ENCODE measurements at places on chromosomes 12 and 14.

DNA sequence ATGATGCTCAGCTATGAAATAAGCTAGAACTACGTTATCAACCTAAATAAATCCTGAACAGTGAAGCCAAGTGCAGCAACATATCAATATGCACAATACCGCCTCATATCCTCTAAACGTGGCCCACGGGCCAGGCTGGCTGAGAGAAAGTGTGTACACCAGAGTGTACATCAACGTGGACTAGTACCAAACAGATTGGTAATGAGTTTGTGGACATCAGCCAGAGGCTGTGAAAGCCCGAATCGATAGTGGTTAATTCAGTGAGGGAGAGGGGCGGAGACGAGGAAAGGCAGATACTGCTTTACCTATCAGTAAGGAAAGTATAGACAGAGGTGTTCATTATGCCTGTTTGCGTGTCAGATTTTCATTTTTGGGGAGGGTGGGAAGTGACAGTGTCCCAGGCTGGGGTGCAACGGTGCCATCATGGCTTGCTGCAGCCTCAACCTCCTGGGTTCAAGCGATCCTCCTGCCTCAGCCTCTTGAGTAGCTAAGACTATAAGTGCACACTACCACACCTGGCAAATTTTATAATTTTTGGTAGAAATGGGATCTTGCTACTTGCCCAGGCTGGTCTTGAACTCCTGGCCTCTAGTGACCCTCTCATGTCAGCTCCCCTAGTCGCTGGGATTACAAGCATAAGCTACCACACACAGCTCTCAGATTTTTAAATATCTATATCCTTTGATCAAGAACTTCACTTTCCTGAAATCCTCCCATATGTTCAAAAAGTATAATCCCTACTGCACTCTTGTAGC is 50.1 kb downstream of the ANAPC7 start:
- no peak for DNase-seq

GRCh38 chr12:27521066-27521465 is 2.9 kb upstream of the PPFIBP1 start:
- no peak for DNase-seq

DNA sequence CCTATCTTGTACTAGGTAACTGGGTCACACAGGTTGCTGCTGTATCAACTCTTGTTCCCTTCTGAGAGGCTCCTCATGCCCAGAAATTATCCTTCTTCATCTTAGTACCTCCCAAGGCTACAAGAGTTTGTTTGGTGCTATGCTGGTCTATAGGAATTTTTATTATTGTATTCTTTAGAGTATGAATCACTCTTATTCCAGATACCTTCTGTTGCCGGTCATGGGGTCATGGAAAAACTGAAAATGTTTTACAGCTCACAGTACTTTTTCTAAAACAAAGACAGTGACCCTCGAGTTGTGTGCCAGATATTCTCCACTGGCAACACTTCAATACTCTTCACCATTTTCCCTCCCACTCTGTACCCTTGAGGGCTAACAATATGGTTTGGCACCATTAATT is 1598.0 kb upstream of the TMEM132C start:
- DNase-seq: no peak

DNA sequence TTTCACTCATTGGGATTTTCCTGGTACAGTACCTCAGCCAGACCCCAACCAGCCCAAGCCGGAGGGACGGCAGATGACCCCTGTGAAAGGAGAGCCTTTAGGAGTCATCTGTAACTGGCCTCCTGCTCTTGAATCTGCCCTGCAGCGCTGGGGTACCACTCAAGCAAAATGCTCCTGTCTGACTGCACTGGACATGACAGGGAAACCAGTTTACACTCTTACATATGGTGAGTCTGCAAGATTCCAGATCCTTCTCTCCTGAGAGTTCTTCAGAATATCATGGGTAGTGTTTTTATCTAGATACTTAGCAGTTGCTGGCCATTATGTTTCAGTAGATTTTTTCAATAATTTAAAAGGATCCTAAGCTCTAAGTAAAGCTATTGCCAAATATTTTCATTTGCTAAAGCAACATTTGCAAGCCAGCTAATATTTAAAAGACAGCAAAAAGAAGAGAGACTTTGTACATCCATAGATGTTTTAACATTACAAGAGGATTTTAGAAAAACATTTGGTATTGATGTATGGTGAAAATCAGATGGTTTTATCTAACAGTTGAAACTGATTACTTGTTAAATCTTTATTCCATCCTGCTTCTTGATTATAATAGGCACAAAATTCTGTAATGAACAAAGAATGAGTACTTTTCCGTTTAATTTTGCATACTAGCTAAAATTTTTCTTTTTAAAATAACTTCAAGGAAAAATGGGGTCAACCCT is 85.1 kb upstream of the ATF1 start:
- no peak for DNase-seq

DNA sequence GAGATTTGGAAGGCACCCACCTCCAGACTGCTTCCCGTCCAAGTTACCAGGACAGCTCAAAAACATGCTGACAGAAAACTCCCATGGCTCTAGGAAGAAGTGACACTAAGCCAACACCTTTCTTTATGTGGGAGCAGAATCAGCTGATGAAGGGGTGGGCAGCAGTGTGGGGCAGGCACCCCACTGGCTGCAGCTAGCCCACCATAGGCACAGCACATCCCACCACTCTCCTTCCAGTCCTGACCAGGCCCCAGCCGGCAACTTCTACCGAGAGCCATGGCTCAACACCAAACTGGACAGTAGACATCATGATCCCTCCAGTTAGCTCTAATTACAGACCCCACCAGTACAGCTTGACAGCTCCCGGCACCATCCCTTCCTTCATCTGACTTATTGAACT is 45.0 kb downstream of the SH2B3 start:
- DNase-seq: no peak

GRCh38 chr14:68492381-68493151 is 300.3 kb downstream of the ZFP36L1 start:
- no peak for DNase-seq

DNA sequence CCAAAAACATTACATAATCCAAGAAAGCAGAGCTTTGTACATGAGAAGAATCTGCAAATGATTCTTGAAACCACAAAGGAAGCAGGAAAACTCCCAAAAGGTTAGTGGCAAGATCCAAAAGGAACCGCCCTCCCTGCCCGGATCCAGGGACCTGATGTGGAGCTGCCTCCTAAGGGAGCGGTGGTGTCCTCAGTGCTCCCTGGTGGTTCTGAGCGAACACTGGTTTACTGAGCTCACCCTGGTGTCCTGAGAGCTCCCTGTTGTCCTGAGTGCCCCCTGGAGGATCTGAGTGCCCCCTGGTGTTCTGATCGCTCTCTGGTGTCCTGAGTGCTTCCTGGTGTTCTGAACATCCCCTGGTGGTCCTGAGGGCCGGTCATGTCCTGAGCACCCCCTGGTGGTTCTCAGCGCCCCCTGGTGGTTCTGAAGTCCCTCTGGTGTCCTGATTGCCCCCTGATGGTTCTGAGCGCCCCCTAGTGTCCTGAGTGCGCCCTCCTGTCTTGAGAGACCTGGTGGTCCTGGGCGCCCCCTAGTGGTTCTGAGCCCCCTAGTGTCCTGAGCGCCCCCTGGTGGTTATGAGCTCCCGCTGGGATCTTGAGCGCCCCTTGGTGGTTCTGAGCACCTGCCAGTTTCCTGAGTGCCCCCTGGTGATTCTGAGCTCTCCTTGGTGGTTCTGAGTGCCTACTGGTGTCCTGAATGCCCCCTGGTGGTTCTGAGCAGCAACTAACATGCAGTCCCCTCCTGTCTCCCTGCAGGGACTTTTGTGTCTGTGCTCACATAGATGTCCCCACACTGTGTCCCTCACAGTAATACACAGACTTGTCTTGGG is 891.1 kb downstream of the TMEM121 start:
- no peak for DNase-seq

DNA sequence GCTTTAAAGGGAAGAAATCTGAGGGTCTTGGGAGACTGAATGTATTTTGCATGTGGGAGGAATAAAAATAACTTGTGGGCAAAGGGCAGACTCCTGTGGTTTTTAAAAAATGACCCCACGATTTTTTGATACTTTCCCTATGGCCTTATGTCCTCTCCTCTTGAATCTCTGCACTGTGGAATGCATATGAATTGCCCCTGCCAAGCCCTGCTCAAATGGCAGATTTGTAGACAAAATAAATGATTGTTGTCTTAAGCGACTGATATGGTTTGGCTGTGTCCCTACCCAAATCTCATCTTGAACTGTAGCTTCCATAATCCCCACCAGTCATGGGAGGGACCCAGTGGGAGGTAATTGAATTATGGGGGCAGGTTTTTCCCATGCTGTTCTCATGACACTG is 223.8 kb downstream of the DACT1 start:
- DNase-seq: no peak

DNA sequence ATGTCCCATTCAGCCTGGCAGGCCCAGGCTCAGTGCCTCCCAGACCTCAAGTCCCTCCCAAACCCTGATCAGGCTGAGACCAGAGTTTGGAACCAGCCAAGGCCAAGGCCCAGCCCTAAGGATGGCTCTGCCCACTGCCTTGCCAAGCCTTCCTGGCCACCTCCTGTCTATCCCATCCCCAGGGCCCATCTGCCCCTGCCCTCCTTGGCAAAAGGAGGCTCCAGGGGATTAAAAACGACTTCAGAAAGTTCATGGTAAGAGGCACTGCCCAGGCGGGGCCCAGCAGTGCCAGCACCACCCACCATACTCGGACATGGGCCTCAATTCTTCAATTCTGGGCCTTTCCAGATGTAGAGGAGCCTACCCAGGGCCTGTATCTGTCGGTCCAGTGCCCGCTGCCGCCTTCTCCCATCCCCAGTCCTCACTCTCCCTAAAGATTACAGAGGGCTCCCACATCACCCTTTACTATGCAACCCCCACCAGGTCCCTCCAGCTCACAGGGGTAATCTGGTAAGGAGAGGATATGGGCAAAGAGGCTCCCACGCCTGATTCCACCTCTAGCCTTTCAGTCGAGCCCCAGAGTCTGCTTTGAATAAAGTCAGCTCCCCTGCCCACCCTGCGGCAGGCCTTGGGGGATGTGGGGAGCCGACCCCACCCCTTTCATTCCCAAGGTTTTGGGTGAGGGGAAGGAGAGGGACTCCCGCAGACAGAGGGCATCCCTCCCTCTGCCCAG is 932 bp downstream of the ADCY6 start:
- DNase-seq: no peak

GRCh38 chr12:63862187-63862968 is 17.9 kb downstream of the SRGAP1 start:
- DNase-seq: no peak

DNA sequence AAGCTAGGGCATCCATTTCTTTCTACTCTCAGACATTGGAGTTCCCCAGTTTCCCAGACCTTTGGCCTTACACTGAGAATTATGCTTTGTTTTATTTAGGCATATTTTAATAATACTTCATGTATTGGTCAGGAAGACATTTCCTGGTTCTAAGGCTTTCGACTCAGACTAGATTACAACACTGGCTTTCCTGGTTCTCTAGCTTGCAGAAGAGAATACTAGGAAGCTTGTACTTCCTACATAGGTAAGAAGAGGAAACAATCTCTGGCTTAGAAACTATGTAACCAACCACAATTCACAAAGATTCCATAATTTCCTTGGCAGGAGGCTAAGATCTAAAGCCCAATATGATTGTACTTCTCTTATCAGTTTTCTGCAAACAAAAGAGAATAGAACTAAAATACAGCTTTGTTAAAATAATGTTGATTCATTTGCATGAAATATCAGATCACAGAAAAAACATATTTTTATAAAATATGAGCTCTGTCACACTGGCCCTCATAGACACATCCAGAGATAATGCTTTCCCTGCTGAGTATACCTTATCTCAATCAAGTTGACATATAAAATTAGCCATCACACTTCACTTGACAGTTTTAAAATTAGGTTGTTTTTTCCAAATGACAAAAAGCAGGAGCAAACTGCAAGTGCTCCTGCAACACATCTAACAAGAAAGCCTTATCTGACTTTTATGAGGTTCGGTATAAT is 30.5 kb downstream of the CLEC2D start:
- no peak for DNase-seq

GRCh38 chr14:91873471-91874415 is 6.4 kb upstream of the TC2N start:
- DNase-seq: no peak

- DNase-seq: no peak
These were observed 53.4 kb downstream of the ELK3 start for GRCh38 chr12:96247563-96247962.

Data from NCI-H1436 treated with DMSO at 0.1 percent for 48 hours (cell line).